RPMI8226 (cell line): ENCODE measurements at places on chromosomes 13 and 19.

GRCh38 chr13:27126859-27127258 lies 44.8 kb downstream of the USP12 start:
- no peak for DNase-seq

- DNase-seq, result no peak
Measured at GRCh38 chr13:100300708-100301107, 211.8 kb downstream of the PCCA start.

DNA sequence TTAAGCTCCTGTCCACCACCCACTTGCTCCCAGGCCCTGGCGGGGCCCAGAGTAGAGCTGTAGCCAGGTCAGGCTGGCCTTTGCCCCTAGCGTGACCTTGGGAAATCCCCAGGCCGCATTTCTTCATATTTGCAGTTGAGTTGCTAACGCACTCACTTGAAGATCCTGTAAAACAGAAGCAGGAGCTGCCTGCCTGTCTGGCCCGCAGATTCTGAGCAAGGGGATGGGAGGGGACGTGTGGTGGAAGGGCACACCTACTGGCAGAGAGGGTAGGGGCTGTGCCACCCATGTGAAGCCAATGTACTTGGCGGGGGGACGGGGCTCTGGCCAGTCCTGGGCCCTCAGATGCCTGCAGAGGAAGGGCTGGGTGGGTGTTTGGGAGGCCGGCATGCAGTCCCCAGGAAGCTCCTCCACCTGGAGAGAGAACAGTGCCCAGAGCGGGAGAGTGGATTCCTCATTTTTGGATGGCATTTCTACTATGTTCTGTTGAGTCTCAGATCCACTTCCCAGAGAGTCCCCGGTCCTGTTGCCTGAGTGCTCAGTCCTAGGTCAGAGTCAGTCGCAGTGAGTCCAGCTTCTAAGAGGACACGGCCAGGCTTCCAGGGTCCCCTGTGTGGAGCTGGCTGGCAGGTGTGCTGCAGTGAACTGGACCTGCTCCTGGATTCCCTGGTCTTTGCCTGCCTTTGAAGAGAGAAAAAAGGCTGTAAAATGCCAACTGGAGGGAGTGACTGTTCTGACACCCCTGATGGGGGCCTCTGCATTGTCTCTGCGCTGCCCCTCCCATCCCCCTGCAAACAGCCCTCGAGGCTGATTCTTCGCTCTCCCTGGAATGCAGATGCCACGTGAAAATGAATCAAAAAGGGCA lies 62.9 kb downstream of the GGACT start:
- DNase-seq, result no peak

GRCh38 chr19:35204799-35205732 lies 23.5 kb downstream of the FAM187B start:
- peak; percentile 82 for DNase-seq

DNA sequence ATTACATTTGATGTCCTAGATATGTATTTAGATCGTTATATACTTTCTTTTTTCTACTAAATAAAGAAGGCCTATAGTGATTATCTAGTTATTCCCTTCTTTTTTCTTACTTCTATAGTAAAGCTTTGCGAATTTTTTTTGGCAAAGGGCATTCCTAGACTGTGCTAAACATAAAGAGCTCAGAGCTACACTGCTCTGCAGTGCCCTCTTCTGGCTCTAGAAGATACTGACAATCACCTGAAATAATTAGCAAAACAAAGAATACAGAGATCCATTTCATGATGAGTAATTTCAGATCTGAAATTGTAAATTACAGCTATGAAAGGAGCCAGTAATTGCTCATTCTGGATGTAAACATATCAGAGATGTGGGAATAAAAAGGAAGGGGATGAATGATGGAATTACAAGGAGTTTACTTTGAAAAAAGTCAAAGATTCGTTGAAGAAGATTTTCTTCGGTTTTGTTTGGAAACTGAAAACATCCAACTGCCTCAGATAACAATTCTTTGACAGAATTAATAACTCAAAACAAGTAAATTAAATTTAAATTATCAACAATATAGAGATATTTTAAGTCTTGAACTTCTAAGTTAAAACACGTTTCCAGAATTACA lies 288.5 kb downstream of the NALCN start:
- DNase-seq, result peak; percentile 40

GRCh38 chr13:85710545-85710944 lies 88.7 kb downstream of the SLITRK6 start:
- DNase-seq, result no peak

DNA sequence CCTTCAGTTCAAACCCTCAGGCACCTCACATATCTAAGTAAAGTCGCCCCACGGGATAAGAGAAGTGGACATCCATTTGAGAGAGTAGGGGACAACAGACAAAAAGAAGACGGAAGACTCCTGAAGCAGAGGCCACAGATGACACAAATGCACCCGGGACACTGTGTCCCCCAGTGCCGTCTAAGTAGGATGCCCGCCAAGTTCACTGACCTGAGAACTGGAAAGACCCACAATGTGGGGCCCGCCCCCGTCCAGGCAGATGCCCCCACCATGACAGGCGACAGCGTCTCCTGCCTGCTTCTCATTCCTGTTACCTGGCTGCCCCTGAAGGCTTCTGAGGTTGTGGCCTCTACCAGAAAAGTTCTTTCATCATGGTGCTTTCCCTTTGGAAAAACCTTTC lies 16.9 kb downstream of the ANKRD27 start:
- no peak for DNase-seq

DNA sequence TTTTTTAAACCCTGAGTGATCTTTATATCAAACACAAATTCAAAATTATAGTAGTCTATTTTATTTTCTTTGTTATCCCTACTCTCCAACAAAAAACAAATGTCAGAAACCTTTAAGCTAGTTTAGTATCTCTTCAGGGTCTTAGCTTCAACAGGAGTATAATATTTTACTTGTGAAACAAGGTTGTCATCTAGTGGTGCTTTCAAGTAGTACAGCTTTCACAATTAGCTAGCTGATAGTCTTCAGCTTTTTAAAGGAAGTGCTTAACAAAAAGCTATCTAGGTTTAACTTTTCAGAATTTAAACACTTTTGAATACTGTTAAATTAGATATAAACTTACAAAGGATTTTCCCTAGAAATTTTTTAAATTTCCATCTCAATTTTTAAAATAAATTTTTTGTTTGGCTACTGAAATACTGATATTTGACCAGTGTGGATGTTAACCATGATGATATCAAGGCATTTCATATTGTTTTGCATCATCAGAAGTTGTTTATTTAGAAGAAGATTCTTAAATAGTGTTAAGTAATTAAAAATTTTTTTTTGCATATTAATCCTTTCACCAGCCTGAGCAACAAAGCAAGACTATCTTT lies 34.2 kb downstream of the TDRD3 start:
- DNase-seq, result peak; percentile 47

DNA sequence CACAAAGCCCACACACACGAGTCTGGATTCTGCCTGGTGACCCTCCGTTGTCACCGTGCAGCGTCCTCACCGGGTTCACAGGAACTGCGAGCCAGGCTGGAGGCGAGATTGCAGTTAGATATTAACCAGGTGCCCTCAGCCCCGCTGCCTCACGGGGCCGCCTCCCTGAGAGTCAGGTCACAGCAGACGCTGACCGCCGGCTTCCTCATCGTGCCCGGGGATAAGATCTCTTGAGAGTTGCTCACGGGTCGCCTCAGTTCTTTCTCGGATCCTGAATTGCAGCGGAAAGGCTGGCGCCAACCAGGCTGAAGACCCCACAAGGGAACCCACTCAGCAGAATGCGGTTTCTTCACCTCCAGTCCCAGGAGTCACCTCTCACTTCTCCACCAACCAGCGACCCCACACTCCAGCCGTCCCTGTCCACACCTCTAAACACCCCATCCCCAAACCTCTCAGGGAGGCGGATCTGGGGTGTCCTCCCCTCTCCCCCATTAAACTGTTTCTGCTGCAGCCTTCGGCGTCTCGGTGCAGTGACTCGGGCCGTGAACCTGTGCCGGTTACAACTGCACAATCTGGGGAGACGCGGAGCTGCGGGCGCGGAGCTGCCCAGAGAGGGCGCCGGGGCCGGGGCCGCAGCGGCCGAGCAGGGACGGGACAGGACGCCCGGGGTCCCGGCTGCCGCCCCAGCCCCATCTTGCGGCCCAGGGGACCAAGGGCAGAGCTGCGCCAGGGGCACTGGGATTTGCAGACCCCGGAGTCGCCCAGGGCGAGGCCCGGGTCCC lies 591 bp downstream of the ZNF823 start:
- DNase-seq, result peak; percentile 71

DNA sequence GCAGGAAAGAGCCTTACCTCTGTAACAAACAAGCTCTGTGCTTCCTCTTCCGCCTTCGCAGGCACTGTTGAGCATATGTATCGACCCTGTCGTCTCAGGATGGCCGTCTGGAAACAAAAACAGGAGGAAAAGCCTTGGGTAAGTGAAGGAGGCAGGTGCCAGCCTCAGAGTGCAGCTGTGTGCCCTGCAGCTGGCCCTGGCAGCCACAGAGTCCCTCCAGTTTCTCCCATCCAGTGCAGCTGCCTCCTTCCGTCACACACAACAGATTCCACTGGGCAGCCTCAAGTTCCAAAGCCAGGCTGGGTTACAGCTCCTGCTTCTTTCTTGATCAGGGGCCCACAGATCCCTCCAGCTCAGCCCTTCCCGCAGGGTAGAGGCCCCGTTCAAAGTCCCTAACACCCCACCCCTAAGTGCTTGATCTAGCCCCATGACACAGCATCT lies 47.7 kb downstream of the DOCK9 start:
- no peak for DNase-seq

DNA sequence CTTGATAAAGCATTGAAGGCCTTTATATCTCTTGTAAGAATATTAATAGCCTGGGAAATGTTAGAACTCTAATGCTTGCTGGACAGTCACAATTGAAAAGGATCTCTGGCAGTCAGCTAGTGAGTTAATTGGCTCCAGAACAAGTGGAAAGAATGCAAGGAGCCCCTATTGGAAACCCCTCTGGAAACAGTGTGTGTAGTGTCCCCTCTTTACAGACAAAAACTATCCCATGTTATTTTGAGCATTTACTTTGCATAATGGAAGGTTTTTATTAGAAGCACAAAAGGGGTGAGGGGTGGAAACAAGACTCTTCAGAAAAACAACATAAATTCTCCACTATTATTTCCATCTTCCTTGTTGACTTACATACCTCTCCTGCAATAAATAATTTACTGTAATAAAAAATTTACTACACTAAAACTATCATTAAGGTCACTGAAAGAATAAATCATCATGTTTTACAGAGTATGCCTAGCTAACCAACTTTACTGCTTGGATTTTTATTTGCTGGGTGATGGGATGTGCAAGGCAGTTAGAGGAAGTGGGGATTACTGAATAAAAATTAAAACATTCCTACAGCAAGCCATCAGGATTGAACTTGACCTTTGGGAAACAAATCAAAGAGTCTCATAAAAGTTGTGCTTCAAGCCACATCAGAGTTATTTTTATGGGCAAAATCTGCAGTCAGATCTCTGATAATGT lies 610.4 kb downstream of the TBC1D4 start:
- DNase-seq, result no peak

DNA sequence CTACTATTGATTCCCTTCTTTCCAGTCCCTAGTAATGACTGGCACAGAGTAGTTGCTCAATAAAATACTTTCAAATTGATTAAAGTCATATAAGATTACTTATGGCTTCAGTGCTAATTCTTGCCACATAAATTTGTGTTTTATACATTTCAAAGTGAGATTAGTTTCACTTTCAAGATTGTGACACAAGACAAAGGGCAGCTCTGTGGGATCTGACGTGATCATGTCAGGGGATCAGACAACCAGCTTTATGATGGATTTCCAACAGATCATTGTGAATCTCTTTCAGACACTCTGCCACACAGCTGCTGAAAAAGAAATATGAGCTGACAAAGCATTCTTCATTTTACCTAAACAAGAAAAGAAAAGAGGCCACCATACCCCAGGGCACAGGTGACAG lies 73.4 kb upstream of the POMP start:
- no peak for DNase-seq

DNA sequence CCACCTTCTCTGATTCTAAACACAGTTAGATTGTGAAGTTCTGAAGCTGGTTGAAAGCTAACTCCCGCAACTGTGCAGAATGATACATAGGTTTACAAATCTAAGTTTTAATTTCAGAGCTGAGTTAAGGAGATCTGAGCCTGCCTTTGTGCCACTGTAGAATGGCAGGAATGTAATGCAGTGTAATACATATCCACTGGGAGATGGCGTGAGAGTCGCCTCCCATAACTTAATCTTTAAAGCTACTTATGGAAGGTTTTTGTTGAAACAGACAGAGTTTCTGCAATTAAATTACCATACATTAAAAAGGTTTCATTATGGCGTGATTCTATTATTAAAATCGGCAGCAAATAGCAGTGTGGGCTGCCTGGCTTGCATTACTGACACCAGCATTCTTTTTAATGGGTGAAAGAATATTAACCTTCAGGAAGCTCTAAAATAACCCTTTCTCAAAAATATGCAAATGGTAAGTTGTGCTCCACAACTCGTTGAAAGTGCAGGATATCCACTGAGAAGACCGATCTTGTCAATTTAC lies 257.4 kb downstream of the OLFM4 start:
- DNase-seq, result no peak
